Activated T-cell treated with anti-CD3 and anti-CD28 coated beads for 1 hour (primary cell): ENCODE measurements at places on chromosomes 7 and 10.

- DNase-seq = no peak
Observed at GRCh38 chr7:43232366-43232765, 119.9 kb downstream of the HECW1 start.

- DNase-seq = no peak
Observed at GRCh38 chr10:88881922-88882645, 2.0 kb downstream of the STAMBPL1 start.

- DNase-seq = no peak
Observed at GRCh38 chr7:29843093-29843492, 36.8 kb downstream of the WIPF3 start.

- DNase-seq = no peak
Observed at GRCh38 chr7:152419473-152420429, 16.1 kb downstream of the KMT2C start.

DNA sequence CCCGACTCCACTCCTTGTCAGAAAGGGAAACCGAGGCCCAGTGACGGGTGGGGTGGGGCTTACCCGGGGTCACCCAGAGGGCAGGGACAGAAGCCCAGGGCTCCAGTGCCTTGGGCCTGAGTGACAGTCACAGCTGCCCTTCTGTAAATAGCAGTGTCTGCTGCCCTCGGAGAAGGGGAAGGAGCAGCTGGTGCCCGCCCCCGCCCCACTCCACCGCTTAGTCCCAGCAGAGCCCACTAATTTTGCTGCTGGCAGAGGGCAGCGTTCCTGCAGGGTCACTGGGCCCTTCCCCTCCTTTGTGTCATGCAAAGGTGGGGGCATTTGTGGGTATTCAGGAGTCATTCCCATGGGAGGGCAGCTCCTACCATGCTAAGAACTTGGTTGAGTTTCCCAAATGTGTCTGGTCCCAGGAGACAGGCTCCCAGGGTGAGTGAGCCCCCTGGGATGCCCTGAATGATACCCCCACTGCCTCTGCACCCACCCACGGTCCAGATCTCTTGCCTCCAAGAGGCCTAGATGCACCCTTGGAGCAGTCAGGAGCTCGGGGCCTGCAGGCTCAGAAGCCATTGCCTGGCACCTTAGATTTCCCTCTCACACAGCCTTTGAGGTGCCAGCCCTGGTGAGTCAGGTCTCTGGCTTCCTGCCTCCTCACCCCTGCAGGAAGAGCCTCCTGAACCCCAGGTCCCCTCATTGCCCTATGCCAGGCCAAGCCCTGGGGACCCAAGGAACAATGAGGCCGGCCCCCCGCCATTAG lies 17.2 kb downstream of the SH2B2 start:
- no peak for DNase-seq

- no peak for DNase-seq
Observed at GRCh38 chr10:99806091-99806490, 23.7 kb downstream of the ABCC2 start.

- DNase-seq = no peak
Observed at GRCh38 chr7:128168667-128169210, 72.3 kb upstream of the LEP start.

DNA sequence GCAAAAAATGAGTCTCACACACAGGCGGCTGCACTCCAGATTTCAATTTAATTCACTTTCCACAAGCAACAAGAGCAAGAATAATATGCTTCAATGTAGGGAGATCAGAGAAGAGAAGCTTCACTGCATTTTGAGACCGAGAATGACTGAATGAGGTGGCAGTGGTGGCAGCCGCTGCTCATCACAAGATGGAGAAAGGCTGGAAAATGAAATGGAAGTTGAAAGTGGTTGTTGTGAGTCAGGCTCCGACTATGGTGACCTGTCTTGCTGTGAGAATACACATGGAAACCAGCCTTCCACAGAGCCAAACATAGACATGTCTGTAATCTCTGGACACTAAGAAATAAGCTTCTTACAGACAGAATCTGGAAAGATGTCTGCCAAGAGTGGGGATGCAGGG lies 499.6 kb upstream of the LRRN3 start:
- no peak for DNase-seq

DNA sequence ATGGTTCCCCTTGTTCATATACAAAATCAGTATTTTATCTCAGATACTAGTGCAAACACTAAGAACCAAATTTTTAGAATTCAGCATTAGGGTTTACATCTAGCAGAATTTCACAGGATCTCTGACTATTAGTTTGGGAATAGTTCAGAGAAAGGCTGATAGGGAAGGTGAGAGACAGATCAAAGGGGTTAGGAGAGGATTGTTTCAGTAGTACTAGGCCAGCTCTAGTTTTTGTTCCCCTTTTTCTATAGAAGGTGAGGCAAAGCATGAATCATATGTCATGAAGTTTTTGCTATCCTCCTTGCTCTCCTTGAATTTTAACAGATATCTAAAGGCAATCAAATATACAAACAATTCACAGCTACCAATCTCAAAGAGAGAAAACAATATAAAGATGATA lies 26.1 kb upstream of the CTNNA3 start:
- DNase-seq = no peak

DNA sequence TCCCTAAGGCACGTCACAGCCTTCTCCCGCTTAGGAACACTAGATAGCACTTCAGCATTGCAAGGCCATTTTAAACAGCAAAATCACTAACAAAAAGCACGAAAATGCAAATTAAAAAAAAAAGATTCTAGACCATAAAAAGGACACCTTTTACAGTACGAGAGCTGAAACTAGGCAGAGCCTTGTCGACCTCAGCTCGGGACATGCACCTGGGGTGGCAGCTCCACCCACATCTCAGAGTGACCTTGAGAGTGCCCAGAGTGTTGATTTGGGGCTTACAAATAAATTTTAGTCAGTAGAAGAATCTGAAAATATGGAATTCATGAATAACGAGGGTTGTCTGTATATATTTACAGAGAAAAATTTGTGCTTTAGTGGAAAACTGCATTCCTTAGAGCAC lies 1.1 kb downstream of the MRPS24 start:
- no peak for DNase-seq

DNA sequence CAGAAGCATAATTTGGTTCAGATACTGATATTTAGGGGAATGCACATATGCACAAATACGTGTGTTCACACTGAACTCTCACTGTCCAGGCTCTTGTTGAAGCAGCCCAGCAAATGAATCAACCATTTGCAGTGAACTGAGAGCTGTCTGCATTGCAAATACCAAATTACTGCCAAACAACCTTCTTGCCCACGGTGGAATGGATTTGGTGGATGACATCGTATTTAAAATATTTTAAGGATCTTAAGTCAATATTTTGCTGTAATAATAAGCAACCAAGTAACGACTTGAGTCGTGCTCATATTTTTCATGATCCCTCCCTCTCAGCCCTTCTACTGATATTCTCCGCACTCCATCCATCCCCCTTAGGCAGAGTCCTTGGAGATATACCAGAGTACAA lies 107.9 kb upstream of the FEZF1 start:
- no peak for DNase-seq

DNA sequence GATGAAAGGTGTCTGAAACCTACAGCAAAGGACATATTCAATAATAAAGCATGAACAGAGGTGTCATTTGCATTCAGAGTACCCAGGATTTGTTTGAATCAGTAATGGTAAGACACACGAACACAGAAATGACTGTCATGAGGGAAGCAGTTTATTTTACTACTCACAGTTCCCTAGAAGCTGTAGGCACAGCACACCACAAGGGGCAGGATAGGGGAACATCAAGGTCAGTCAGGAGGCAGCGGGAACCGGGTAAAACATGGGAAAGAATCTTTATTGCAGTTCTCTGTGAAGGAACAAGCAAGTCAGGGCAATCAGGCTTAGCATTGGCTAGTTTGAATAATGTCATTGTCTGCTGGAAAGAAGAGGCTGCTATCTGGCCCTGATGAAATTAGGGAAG lies 70.2 kb upstream of the PDSS1 start:
- no peak for DNase-seq

- DNase-seq = no peak
Observed at GRCh38 chr7:54802841-54803240, 43.8 kb upstream of the SEC61G start.

DNA sequence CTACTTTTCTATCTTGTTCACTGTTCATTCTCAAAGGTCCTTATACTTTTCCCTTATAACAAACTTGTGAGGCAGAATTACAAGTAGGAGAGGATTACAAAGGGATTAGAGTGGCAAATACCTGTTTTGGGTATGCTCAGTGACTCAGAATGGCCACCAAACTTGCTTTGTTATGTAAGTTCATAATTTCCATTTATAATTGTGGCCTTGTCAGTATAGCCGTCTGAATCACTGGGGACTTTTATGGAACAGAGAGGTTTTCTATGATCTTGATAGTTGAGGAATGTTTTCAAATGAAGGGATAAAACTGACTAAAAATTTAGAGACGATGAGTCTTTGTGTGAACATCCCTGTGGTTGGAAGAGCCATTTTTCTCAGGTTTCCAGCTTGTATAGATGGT lies 116.2 kb downstream of the SND1 start:
- no peak for DNase-seq

GRCh38 chr10:132593389-132593788 lies 55.8 kb downstream of the INPP5A start:
- no peak for DNase-seq

DNA sequence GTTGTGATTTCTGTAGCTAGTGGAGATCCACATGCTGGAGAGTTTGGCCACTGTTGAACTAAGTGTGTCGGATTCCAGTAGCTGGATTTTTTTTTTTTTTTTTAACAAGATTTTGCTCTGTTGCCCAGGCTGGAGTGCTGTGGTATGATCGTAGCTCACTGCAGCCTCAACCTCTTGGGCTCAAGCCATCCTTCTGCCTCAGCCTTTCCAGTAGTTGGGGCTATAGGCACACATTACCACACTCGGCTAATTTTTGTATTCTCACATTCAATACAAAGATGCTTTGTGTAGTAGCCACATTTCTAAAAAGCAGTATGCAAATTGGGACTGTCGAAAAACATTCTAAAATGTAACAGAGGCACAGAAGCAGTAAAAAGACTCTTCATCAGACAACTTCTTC lies 63.5 kb downstream of the RABGEF1 start:
- no peak for DNase-seq

DNA sequence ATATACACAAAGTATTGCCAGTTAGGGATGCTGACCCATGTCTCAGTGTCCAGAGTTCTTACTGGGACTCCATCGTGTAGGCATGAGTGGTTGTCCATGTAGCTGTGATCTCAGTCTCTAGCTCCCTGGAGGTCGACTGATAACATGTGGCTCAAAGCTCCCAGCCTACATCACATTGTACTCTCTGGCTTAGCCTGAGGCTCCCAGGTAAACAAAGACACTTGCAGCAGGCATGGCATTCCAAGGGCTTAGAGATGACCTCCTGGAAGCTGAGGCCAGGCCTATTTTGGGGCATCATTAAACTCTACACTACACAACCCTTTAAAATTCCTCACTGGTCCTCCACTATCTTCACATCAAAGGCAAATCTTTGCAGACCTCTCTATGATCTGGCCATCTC lies 100.8 kb upstream of the DOCK1 start:
- DNase-seq = no peak

DNA sequence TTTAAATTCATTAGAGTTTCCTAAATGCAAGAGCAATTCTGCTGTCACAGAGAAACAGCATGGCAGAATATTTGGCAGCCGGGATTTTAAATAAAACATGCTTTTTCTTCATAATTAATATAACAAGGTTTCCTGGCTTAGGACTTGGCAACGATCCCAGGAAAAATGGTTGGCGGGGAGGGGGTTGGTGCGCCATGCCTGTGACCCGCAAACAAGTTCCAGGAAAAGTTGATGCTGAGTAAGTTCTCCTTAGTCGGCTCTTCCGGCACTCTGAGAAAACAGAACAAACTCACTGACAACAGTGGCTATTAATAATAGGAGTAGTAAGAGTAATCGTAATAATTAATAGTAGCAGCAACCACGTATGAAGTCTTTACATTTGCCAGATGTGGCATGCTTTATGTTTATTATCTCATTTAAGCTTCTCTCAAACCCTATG lies 4.6 kb downstream of the HABP2 start:
- no peak for DNase-seq

- no peak for DNase-seq
Observed at GRCh38 chr10:43728425-43728824, 79.7 kb upstream of the ZNF32 start.

- no peak for DNase-seq
Observed at GRCh38 chr7:150405584-150406311, 26.6 kb downstream of the ZNF775 start.

- no peak for DNase-seq
Observed at GRCh38 chr10:133072720-133073390, 14.9 kb upstream of the ADGRA1 start.

DNA sequence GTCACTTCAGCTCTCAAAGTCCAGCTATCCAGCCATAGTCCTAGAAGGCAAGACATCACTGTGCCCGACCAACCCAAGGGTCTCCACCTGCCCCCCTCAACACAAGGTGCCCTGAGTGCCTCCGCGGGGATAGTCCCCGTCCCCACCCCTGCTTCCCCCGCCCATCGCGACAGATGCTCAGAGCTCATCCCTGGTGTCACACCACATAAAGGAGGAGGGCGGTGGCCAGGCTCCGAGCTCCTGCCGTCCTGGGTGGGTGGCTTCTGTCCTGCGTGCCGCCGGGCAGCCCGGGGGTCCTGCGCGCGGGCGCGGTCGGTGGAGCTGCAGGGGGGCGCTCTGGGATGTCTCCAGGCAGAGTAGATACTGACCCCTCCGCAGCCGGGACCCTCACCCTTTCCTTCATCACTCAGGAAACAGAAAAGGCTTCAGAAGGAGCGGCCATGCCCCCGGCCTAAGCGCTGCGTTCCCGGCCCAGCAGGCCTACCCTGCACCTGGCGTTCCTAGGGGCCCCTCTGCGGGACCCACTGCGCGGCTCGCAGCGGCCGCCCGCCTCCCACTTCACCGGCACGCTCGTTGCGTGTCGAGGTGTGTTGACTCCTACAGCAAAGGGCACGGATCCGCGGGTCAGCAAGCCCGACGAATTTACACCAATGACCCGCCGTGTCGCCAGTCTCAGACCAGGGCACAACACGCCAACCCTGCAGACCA lies 53.4 kb downstream of the ALOX5 start:
- no peak for DNase-seq

- DNase-seq = no peak
Observed at GRCh38 chr10:119343011-119343601, 135.7 kb downstream of the GRK5 start.

DNA sequence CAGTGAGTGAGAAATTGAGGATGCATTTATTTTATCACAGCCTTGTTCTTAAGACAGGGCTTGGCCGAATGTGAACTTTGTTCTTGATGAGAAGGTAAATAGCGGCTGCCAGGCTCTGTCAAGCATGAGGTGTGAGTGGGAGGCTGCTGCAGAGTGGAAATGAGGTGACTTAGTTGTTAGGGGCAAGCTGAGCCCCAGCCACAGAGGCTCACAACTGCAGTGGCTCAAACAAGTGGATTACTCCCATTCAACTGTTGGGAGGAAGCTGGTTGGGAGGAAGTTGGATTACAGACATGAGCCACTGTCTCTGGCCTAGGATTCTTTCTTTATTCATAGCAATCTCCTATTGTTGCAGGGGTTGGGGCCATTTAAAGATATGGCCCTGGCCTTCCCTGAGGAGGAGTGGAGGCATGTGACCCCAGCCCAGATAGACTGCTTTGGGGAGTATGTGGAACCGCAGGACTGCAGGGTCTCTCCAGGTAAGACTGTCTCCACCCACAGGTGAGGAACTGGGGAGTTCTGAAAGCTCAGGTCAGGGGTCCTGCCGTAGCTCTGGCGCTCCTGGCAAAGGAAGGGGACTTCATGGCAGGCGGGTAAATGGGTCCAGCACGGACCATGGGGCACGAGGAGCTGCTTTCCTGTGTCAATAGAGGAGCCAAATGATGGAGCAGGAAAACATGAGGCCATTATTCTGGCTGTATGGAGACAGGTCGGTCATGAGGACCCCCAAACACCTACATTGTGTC lies 7.1 kb downstream of the ZSCAN25 start:
- no peak for DNase-seq

GRCh38 chr7:85184599-85185423 lies 2.0 kb downstream of the SEMA3D start:
- DNase-seq = no peak
